Upper lobe of right lung (tissue), 1 donor: ENCODE measurements at places on chromosomes 2 and 18.

DNA sequence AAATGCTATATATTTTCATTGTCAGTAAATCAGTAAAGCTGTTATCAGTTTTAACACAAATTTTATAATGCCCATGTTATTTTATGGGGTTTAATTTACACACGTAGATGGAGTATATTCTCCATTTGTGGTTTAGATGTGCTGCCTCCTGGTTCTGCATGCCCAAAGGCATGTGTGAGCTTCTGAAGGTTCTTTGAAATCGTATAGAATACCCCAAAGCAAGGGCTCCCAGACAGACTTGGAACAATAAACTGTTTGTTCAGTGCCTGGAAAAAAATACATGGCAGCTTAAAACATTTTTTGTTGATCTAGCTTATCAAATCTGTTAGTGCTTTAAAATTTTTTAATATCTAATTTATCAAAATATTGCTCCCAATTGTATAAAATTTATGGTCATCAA is 150.4 kb downstream of the GPD2 start:
- no peak overlapping the region for H3K4me3 ChIP-seq
- DNase-seq = no peak
- H3K4me1 ChIP-seq = peaks cover 3% of the 10 kb centered on the region
- H3K27ac ChIP-seq = no peak overlapping the region

DNA sequence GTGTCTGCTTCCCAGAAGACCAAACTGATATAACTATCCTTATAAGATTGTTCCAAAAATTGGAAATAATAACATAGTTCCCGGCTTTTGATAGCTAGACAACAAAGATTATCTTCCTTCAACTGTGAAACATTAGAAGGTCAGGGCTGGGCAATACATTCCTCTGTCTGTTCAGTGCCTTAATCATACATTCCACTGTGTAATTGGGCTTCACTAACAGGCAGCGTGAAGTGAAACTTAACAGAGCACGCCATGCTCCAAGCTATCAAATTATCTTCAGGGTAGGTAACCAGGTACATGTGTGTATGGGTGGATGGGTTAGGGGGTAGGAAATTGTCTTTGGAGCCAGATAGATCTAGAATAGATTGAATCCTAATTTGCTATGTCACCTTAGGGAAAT is 23.5 kb upstream of the ARL5A start:
- no peaks in the 10 kb centered on the region for H3K36me3 ChIP-seq
- H3K27me3 ChIP-seq = no peaks in the 10 kb centered on the region
- H3K27ac ChIP-seq = no peak overlapping the region
- H3K4me1 ChIP-seq = peaks cover 6% of the 10 kb centered on the region

- H3K4me3 ChIP-seq = no peak overlapping the region
- DNase-seq = no peak
- H3K27me3 ChIP-seq = no peaks in the 10 kb centered on the region
- H3K4me1 ChIP-seq = no peaks in the 10 kb centered on the region
Measured at GRCh38 chr2:6948677-6949351, 31.6 kb downstream of the RNF144A start.

DNA sequence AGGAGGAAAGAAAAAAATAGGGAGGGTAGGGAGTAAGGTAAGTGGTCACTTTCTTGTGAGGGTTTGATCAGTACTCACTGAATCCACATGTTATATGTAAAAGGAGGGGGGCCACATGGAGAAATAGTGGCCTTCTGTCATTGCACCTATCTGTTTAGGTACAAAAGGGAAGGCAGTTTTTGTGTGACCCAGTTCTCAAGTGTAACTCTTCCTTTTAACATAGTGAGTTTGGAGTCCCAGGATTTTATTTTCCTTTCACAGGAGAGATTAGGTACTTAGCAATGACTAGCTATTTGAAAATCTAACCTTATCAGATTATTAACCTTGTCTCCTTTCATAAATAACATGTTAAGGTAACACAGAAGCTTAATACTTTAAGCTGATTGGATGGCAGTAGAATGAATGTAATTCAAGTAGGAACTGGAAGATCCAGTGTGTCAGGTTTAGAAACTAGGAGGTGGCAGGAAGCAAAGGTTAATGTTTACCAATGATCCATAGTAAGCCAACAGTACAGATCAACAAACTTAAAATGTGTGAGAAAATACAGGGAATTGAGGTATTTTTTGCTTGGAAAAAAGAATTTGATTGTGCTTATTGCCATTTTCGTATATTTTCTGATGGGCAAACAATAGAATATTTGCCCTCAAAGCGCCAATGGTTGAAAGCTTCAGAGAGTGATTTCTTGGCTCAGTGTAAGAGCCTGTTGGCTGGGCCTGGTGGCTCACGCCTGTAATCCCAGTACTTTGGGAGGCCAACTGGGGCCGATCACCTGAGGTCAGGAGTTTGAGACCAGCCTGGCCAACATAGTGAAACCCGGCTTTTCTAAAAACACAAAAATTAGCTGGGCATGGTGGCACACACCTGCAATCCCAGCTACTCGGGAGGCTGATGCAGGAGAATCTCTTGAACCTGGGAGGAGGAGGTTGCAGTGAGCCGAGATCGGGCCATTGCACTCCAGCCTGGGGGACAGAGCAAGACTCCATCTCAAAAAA is 11.3 kb downstream of the HNMT start:
- peaks cover 5% of the 10 kb centered on the region for H3K36me3 ChIP-seq
- H3K4me3 ChIP-seq = no peak overlapping the region
- no peak for DNase-seq
- peak overlapping the region; percentile 18 for H3K27ac ChIP-seq
- H3K4me1 ChIP-seq = no peaks in the 10 kb centered on the region

- no peak overlapping the region for H3K27ac ChIP-seq
- H3K4me3 ChIP-seq = no peak overlapping the region
- no peak for DNase-seq
- H3K27me3 ChIP-seq = no peaks in the 10 kb centered on the region
- H3K36me3 ChIP-seq = no peaks in the 10 kb centered on the region
Measured at GRCh38 chr2:239904496-239904895, 120.6 kb downstream of the NDUFA10 start.

GRCh38 chr2:142866426-142866825 is 11.0 kb upstream of the KYNU start:
- no peak for DNase-seq
- H3K4me1 ChIP-seq = no peaks in the 10 kb centered on the region
- H3K4me3 ChIP-seq = no peak overlapping the region
- no peaks in the 10 kb centered on the region for H3K36me3 ChIP-seq

GRCh38 chr2:189234991-189235390 is 55.4 kb upstream of the COL5A2 start:
- H3K27me3 ChIP-seq = no peaks in the 10 kb centered on the region
- no peaks in the 10 kb centered on the region for H3K4me1 ChIP-seq
- no peak for DNase-seq
- H3K4me3 ChIP-seq = no peak overlapping the region
- H3K27ac ChIP-seq = no peak overlapping the region
- no peaks in the 10 kb centered on the region for H3K36me3 ChIP-seq

- H3K27ac ChIP-seq = no peak overlapping the region
- no peaks in the 10 kb centered on the region for H3K27me3 ChIP-seq
- DNase-seq = no peak
- H3K4me1 ChIP-seq = no peaks in the 10 kb centered on the region
- no peaks in the 10 kb centered on the region for H3K36me3 ChIP-seq
- H3K4me3 ChIP-seq = no peak overlapping the region
Measured at GRCh38 chr2:173868406-173868805, 96.8 kb downstream of the SP3 start.

GRCh38 chr2:102251042-102251848 is 60.1 kb upstream of the IL1RL1 start:
- no peaks in the 10 kb centered on the region for H3K27me3 ChIP-seq
- H3K4me1 ChIP-seq = peaks cover 2% of the 10 kb centered on the region
- no peaks in the 10 kb centered on the region for H3K36me3 ChIP-seq
- H3K4me3 ChIP-seq = peak overlapping the region; percentile 32
- no peak overlapping the region for H3K27ac ChIP-seq

DNA sequence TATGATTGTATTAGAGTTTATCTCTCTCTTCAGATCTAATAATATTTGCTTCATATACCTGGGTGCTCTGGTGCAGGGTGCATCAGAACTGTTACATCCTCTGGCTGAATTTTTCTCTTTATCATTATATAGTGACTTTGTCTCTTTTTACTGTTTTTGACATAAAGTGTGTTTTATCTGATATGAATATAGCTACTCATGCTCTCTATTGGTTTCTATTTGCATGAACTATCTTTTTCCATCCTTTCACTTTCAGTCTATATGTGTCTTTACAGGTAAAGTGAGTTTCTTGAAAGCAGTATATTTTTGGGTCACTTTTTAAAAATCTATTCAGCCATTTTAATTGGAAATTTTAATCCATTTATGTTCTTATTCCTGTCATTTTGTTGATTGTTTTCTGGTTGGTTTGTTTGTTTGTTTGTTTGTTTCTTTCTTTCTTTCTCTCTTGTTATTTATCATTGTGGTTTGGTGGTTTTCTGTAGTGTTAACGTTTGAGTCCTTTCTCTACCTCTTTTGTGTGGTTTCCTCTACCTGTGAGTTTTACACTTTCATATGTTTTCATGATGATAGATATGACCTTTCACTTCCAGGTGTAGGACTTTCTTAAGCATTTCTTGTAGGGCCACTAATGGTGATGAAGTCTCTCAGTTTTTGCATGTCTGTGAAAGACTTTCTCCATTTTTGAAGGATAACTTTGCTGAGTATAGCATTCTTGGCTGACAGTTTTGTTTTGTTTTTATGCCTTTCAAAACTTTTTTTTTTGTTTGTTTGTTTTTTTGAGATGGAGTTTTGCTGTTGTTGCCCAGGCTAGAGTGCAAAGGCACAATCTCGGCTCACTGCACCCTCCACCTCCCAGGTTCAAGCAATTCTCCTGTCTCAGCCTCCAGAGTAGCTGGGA is 54.9 kb downstream of the CCNT2 start:
- no peaks in the 10 kb centered on the region for H3K27me3 ChIP-seq
- no peaks in the 10 kb centered on the region for H3K36me3 ChIP-seq
- H3K4me1 ChIP-seq = no peaks in the 10 kb centered on the region
- DNase-seq = no peak
- no peak overlapping the region for H3K4me3 ChIP-seq
- H3K27ac ChIP-seq = no peak overlapping the region

DNA sequence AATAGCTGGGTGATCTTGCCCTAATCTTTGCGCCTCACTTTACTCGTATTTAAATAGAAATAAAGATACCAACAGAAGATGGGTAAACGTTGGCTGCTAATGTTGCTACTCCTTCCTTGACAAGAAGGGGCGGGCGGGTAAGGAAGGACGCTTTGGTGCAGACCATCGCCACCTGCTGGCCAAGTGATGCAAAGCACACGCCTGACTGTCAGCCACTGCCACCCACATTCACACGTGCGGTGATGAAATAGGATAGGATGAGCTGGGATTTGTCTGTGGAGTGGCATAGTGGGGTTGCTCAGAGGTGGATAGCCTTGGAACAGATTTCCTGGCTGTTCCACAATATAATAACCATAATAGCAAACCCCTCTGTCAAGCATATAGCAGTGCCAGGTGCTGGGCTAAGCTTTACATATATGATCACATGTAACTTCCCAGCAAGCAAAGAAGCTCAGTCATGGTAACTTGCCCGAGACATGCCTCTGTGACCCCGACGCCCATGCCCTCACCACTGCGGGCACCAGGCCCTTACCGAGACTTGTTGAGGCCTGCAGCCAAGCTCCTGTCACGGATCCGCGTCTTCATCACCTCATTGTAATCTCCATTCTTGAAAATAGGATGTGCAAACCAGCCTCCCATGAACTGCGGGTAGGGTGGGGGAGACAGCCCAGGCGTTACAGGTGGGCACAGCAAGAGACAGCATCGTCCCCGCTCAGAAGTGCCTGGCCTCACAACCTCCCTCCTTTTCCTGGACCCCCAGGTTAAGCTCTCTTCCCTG is 39.3 kb downstream of the LCT start:
- no peaks in the 10 kb centered on the region for H3K36me3 ChIP-seq
- H3K27me3 ChIP-seq = no peaks in the 10 kb centered on the region
- H3K4me3 ChIP-seq = no peak overlapping the region
- DNase-seq = peak; percentile 86

- H3K36me3 ChIP-seq = no peaks in the 10 kb centered on the region
- DNase-seq = no peak
- H3K27me3 ChIP-seq = peaks cover 98% of the 10 kb centered on the region
- no peak overlapping the region for H3K4me3 ChIP-seq
Measured at GRCh38 chr2:222309361-222309760, 10.6 kb upstream of the PAX3 start.

GRCh38 chr2:7594211-7594610 is 677.0 kb downstream of the RNF144A start:
- no peaks in the 10 kb centered on the region for H3K36me3 ChIP-seq
- no peaks in the 10 kb centered on the region for H3K27me3 ChIP-seq

DNA sequence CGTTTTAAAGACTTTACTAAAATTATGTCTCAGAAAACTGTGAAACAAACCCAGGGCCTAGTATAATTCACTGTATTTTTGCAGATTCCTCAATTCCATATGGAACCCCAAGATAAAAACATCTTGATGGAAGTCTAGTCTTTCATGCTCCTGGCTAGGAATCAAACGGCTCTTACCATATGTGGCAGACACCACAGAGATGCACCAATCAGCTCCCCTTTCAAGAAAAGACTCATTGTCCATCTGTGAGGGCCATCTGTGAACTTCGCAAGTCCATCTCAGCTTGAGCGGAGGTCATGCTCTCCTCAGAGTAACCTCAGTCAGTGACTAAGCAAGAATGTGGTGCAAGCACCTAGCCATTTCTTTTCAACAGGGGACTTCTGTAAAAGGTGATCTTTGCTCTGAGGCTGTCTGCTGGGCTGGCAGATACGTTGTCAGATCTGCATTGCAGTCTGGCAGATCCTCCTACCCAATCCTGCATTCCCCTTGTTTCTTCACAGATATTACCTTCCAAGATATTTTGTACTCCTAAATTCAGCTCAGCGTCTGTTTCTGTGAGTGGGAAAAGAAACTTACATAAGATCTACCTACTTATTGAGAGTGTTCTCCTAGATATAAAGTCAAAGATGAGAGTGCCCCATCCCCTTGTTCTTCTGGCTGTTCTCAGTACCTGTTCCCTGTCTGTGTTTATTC is 419.3 kb downstream of the SPAG16 start:
- no peaks in the 10 kb centered on the region for H3K36me3 ChIP-seq
- H3K4me1 ChIP-seq = no peaks in the 10 kb centered on the region
- H3K27ac ChIP-seq = no peak overlapping the region

DNA sequence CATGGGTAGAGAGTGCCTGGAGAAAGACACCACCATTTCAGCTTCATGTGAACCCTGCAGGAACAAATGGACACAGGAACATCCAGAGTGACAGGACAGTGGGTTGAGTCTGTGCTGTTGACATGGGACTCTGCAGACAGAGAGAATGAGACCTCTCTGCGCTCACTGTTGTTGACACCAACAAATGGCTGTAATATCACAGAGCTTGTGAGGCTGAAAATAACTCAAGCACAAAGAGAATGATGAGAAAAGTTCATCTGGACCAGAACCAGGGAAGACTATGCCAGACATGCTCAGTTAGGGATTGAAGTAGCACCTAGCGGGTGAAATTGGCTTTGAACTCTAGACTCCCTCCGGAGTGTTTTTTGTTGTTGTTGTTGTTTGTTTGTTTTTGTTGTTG is 37.0 kb upstream of the YWHAQ start:
- no peak overlapping the region for H3K27ac ChIP-seq
- H3K27me3 ChIP-seq = no peaks in the 10 kb centered on the region
- H3K4me3 ChIP-seq = no peak overlapping the region
- DNase-seq = no peak
